ENCODE measurements at places on chromosomes 3 and 15.
A peak's percentile ranks its signal among the peaks of the same experiment; 100 is the strongest.

GRCh38 chr3:187626581-187626980 lies 43.6 kb downstream of the SST start:
- DNase-seq, result no peak

GRCh38 chr3:194140520-194141414 lies 4.8 kb downstream of the HES1 start:
- peak; percentile 15 for DNase-seq

DNA sequence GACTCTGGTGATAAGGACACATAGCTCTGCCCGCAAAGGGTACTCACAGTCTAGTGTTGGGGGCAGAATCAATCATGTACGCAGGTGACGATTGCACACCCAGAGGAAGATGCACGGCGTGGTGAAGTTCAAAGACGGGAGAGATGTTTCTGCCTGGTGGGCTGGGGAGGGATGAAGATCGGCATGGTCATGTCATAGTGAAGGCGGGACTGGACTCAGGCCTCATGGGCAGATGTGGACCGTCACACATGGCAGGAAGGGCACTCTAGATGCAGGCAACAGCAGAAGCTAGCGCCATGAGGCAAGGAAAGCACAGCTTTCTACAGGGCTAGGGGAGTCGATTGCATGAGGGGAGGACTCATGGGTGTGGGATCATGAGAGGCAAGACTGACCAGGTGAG lies 240.6 kb downstream of the OPA1 start:
- no peak for DNase-seq

GRCh38 chr3:20511863-20512505 lies 326.0 kb upstream of the SGO1 start:
- no peak for DNase-seq

GRCh38 chr3:11717301-11717700 lies 73.6 kb upstream of the VGLL4 start:
- DNase-seq, result no peak

- no peak for DNase-seq
Measured at GRCh38 chr3:31945738-31946052, 35.4 kb downstream of the OSBPL10 start.

DNA sequence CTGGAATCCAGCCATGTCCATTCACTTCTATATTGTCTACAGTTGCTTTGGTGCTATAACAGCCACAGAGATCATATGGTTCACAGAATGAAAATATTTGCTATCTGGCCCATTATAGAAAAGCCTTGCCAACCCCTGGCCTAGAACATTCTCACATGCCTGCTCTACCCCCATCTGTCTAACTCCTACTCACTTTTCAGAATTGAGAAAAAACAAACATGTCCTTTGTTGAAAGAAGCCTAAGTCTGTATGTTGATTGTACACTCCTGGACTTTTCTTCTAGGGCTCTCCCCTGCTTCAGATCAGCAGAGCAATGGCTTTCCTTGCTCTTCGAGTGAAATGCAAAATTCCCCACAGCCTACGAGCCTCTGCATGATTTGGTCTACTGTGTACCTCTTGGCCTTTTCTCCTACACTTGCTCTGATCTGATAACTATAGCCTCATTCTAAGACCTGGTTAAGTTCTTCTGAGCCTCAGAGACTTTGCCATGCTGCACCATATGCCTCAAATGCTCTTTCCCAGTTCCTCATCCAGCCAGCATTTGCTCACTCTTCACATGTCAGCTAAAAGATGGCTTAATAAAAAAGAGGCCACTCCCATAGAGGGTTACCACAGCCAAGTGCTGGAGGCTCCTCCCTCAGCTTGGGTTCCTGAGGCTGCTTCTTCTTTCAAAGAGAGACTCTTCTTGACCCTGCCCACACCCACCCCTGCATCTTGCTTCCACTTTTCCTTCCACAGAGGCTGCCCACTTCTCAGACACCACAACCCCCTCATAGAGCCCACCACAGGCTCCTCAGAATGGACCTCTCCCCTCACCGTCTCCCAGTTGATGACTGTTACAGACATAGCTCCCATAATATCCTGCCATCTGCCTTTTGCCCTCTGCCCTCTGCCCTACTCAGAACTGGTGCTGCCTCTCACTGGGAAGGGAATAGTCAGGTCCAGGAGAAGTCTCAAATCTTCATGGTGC lies 22.9 kb upstream of the DCLK3 start:
- no peak for DNase-seq

- no peak for DNase-seq
Measured at GRCh38 chr3:105496343-105496742, 129.6 kb downstream of the ALCAM start.

- no peak for DNase-seq
Measured at GRCh38 chr3:42056840-42057239, 34.3 kb upstream of the TRAK1 start.

- no peak for DNase-seq
Measured at GRCh38 chr3:19742935-19743334, 191.1 kb downstream of the EFHB start.

DNA sequence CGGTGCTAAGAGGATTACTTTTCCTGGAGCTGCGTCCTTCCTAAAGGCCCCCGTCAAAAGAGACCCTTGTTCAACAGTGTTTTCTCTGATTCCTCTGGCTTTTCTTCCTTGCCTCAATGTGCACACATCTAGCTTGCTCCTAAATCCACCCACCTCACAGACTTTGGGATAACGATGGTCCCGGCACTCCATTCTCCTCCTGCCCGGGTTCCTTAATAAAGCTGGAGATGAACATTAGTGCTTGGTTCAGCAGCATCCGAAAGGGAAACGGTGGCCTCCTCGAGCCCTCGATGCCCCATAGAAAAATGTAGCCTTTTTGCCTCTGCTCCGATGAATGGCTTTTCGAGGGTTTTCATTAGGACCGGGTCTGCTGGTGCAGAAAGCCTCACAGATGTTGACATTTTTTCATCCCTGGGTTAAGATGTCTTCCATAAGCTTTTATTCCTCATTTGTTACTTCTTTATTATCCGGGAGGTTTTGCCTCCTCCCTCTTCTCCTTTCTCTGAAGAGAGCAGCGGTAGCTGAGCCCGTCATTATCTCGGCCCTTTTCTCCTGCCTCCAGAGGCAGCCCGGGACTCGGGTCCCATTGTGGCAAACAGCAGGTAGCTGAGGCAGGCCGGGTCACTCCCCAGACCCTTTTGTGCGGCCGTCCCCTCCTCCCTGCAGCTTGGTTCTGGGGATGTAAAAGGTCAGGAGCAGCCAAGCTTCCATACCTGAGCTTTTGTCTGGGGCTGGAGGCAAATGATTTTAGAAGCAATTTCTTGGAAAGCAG lies 64.6 kb downstream of the CPN2 start:
- no peak for DNase-seq

DNA sequence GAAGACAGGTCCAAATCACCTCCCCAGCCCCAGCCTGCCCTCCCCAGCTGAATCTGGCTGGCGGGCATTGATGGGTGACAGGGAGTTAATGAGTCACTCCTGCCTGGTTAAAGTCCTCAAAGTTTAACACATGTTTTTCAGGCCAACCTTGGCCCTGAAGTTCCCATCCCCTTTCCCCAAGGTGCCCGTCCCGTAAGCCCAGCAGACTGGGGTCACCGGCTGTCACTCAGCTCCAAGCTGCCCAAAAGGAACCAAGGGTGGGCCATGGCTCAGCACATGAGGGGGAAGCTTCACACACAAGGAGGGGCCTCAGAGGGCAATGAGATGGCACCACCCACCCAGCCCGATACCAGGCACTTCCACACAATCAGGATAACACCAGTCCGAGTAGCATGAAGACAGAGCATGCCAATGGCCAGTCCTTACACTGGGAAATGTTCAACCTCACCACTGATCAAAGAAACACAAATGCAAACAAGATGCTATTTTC lies 10.2 kb upstream of the KLF15 start:
- no peak for DNase-seq

DNA sequence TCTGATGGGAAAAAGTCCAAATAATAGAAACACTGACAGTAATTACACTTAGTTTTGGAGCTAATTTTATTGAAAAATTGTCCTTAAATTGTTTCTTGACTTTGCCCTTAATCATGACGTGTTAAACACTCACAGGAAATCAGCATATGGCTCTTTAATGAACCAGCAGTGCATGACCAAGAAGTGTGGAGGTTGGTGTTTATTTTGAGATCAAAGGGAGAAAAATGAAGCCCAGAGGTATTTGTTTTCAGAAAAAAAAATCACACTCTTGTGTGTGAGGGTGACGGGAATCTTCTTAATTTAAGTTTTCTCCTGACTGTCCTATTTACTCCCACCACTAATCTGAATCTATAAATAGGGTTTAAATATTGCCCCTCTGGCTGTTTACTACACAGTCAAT lies 28.8 kb upstream of the SYNM start:
- DNase-seq, result no peak

- DNase-seq, result no peak
Measured at GRCh38 chr15:46222826-46223225, 588.0 kb downstream of the SQOR start.

- no peak for DNase-seq
Measured at GRCh38 chr15:37693926-37694325, 240.5 kb upstream of the TMCO5A start.

GRCh38 chr3:133992381-133992780 lies 37.3 kb downstream of the SLCO2A1 start:
- DNase-seq, result no peak

DNA sequence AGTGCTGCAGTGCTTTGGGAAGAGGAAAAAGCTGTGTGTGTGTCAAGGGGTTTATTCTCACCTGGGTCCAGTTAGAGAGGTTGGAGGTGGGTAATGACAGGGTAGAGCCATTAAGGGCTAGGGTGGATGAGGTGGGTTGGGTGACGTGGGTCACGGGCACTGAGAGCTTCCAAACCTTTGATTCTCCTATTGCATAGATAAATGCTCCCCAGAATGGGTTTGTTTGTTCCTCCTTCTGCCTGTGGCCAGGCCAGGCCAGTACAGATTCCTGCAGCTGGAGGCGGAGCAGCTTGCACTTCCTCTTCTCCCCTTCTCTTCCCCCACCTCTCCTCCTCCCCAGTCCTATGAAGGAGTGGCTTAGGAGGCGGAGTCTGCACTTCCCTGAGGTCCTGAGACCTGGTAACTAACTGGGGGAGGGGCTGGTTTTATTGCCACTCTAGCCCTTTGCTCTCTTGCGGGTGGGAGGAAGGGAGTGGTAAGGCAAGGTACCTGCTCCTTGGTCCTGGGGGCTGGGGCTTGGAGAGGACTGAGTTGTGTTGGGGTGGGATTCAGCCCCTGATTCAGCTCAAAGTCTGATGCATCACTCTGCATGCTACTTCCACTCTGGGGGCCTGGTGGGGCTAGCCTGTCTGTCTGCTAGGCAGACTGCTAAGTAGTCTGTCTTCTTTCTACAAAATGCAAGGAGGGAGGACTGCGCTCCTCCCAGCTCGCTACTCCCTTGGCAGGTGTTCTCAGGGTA lies 3.5 kb downstream of the SPINT1 start:
- no peak for DNase-seq

- DNase-seq, result no peak
Measured at GRCh38 chr3:139259398-139259797, 84.4 kb upstream of the MRPS22 start.

DNA sequence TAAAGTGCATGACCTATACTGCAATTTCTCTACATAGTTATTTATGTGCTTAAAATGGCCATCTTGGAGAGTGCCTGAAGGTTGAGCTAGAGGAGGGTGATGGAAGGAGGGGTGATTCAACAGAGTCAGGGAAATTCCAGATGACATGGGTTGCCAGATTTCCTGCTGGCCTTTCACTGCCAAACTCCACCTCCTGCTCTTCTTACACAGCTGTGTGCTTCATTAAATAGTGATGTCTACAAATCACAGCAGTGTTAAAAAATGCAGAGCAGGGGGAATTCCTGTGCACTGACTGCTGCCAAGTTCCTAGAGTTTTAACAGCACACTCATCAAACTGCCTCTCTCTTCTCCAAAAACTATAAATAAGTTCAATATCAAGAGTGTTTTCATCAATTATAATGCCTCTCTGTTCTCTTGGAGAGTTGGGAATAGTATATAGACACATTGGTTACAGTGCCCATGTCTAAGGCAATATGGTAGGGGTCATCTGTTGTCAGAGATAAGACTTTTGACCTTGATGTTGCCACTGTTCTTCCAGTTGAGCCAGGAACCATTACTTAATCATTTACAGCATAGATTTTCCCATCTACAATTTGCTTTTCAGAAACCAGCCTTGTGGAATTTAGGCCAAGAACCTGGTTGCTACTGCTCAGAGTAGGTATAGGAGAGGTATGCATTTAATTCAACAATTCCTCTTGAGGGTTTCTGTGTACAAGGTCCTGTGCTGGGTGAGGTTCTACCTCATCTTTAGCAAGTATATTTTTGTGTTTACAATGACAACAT lies 79.6 kb downstream of the TP63 start:
- no peak for DNase-seq

Measured in stimulated activated CD4-positive, alpha-beta T cell treated with anti-CD3 and anti-CD28 coated beads, Interleukin-4, amount 100 ng/mL, for 24 hours (primary cell).